Parietal lobe (tissue), 2 donors: ENCODE measurements at places on chromosomes 7 and 10. TPM values are rescaled to one million over a fixed set of nuclear protein-coding genes. Genes with fewer than 3 reads are reported as not detected.

CARD11 gene
- total RNA-seq = under 0.01 TPM

KAZALD1 gene
- total RNA-seq = 0.94 TPM

PVRIG gene
- total RNA-seq = not detected

PITX3 gene
- not detected for total RNA-seq

OR2A12 gene
- total RNA-seq = not detected

DMBT1 gene
- under 0.01 TPM for total RNA-seq

ARHGAP22 gene
- total RNA-seq = 5.0 TPM

GHITM gene
- 110 TPM for total RNA-seq

STAG3 gene
- total RNA-seq = 1.3 TPM

PTF1A gene
- total RNA-seq = not detected

CAV1 gene
- 5.9 TPM for total RNA-seq

TAF5 gene
- total RNA-seq = 10.3 TPM

WNT16 gene
- 0.31 TPM for total RNA-seq

CAPZA2 gene
- 190 TPM for total RNA-seq

AKR1C1 gene
- total RNA-seq = 46.0 TPM

PLEKHA8 gene
- 49.8 TPM for total RNA-seq

MINDY4 gene
- 7.8 TPM for total RNA-seq

MSS51 gene
- 6.9 TPM for total RNA-seq

METTL27 gene
- 0.94 TPM for total RNA-seq

VWA2 gene
- 2.8 TPM for total RNA-seq

DYDC2 gene
- total RNA-seq = 2.8 TPM

HOXA5 gene
- not detected for total RNA-seq

C7orf57 gene
- total RNA-seq = 1.3 TPM

BMI1 gene
- total RNA-seq = 151 TPM

GRM3 gene
- 133 TPM for total RNA-seq

CYP2C19 gene
- total RNA-seq = not detected

NODAL gene
- 3.1 TPM for total RNA-seq

MAT1A gene
- total RNA-seq = not detected

AS3MT gene
- total RNA-seq = 13.8 TPM

ZNF33B gene
- 65.1 TPM for total RNA-seq

COL1A2 gene
- total RNA-seq = 37.6 TPM

CBX3 gene
- 191 TPM for total RNA-seq

ANKRD61 gene
- not detected for total RNA-seq

ZNF789 gene
- 40.7 TPM for total RNA-seq

C10orf105 gene
- total RNA-seq = 0.31 TPM
